ENCODE measurements at places on chromosomes 16 and 17.

DNA sequence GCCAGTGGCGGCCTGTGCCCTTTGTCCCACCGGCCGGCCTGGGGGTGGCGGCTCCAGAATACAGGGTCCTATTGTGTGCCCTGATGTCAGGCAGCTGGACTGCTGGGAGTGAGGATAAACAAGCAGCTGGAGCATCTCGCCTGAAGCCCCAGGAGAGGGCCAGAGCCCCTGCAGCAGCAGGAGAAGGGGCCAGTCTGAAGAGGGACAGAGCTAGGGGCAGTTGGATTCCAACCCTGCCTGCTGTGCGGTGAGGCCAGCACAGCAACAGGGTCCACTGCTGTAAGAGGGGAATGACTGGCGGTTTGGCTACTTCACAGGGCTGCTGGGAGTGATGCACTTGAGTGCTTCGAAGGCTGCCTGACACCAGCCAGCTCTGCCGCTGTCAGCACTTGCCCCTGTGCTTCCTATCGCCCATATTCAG lies 25.0 kb downstream of the RAB11FIP4 start:
- no peak for DNase-seq

DNA sequence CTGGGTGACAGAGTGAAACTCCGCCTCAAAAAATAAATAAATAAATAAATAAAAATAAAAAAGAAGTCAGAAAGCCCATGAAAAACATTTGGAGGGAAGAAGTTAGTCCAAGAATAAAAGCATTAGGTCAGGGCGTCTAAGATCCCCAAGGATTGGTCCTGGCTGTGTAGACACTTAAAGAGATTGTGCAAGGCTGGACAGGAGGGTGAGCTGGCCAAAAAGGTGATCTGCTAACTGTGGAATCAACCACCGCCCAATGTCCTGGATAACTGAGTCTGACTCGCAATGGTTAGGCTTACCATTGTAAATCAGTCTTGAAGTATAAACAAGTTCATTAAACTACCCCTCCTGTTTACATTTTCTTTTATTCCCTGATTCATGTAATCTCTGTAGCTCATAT lies 8.8 kb upstream of the ABCA8 start:
- no peak for DNase-seq

DNA sequence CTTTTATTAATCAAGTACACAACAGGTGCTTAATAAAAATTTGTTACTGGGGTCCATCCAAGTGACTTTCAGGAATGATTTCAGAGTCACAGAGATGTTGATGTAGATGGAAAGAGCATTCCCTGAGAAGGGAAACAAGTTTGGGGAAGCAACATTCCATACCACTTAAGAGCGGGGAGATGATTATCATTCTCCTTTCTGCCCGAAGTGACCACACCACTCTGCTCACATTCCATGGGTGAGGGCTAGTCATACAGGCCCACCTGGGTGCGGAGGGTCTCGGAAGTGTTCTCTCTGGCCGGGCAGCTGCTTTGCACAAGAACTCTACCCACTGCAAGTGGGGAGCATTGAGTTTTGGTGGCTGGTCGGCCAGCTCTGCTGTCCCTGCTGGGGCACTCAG lies 231.4 kb downstream of the SNX29 start:
- no peak for DNase-seq

DNA sequence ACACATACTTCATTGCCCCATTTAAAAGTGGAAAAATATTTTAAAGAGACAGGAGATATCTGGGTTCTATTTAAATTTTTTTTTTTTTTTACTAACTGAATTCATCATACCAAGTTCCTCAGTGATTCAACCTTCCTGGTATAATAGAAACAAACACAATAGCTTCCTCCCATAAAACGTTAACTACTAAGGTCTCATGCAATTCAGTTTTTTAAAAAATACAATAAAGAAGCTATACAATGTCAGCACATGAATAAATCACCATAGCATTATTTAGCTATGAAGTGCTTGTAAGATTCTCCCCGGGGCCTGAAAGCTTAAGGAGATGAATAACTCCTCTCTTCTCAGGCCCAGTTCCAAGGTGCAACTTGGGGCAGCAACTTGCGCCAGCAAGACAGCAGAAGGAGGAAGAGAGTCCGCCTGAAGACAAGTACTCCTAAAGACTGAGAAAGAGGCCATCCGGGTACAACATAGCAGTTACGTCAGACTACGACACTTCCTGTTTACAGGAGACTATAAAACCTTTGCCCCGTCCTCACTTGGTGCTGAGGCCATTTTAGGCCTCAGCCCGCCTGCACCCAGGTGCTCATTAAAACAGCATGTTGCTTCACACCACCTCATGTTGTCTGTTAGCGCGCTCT lies 81.5 kb downstream of the MYO1D start:
- no peak for DNase-seq

DNA sequence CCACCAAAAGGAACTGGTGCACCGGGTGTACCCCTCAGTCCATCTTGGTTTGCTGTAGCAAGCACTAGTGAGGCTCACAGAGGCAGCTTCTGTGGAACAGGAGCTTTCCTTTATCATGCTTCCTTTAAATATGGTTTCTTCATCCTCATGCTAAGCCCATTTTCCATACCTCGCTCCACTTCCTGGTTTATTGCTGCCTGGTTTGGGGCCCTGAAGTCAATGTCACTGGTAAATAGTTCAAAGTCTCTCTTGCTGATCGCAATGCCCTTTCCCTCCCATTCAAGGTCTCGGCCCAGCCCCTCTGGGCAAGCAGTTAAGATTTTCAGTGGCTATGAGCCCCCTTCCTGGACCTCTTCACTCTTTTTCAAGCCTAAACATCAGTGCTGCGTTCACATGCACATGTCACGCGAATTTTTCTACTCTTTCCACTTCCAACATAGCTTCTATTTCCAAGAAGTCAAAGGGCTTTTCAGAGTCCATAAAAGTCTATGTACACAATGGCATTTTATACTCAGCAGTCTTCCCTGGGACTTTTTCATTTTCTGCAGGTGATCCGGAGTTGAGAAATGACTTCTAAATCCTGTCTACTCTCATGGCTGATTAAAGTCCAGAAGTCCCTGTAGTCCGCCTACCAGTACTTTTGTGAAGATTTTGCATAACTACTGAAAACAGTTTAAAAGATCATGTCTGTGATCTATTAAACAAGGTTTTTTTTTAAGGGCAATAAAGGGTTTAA lies 323.8 kb upstream of the ZFHX3 start:
- no peak for DNase-seq

GRCh38 chr16:82133798-82134197 lies 36.2 kb downstream of the MPHOSPH6 start:
- no peak for DNase-seq

DNA sequence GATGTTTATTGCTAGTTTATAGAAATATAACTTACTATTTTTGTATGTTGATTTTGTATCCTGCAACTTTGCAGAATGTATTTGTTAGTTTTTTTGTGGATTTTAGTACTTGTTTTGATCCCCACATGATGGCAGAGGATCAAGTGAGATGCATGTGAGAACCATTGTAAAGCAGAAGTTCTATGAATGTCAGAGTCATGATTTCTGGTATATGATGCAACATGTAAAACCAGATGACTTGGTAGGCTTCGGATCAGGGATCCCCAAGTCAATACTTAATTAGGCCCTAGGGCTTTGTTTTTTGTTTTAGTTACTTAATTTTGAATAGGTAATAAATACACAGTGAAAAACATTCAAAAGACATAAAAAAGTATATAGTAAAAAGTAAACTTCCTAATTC lies 45.8 kb downstream of the ESRP2 start:
- no peak for DNase-seq

DNA sequence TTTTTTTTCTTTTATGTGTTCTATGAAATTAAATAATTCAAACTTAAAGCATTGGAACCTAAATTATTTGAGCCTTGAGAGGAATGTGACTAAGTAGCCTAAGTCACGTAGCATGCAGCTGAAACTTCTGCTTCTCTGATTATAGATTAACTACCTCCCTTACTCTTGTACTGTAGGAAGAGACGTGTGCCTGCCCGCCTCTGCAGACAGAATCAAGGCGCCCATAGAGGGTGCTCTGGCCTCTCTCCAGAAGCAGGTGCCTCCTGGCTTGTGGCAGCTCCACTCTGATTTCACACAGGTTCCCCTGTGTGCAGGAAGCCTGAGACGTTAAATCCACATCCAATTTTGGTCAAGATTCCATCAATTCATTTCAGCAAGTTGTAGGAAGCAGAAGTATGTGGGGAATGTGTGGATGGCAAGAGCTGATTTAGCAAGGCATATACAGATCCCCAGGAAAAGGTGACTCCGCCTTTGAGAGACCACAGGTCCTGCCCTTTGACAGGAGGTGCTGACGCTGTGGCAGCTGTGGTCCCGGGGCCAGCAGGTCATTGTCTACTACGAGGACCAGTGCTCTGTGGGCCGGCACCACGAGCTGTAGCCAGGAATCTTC lies 1418.8 kb downstream of the CDH11 start:
- no peak for DNase-seq

DNA sequence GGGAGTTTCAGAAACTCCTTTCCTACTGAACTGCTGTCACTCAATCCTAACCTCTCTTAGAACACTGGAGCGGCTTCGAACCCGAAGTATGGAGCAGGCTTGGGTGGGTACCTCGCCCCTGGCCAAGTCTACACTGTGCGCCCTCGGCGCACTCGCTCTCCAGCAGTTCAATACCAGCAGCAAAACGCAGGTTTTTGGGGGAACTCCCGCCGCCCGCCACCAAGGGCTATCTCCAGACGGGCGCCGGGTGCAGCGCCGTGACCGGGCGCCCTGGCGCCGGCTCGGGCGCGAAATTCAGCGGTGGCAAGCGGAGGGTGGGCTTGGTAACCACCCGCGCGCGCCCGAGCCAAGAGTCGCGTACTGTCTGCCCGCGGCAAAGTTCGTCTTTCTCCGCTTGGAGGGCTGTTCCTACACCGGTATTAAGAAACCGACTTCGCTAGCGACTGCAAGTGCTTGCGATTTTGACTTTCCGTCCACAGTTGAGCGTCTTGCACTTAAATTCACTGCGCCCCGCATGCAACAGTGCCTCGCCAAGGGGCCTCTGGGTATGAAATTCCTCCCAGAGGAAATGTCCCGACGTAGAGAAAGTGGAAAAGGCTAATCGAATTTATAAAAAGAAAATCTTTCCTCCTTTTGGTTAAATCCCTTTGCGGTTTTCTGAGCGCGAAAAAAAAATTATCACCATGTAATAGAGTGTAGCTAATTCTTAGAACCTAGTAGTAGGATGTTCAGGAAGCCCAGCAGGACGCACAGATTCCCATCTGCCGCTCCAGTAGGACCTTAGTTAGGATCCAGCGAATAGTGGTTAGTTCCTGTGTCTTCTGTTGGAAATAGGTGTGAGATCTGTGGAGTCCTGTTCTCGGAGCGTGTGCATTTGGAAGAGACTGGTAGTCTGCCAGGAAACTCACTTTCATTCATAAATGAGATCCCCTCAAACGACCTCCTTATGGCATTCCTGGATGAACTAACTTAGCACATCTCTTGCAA lies 5.0 kb upstream of the SALL1 start:
- DNase-seq = no peak

DNA sequence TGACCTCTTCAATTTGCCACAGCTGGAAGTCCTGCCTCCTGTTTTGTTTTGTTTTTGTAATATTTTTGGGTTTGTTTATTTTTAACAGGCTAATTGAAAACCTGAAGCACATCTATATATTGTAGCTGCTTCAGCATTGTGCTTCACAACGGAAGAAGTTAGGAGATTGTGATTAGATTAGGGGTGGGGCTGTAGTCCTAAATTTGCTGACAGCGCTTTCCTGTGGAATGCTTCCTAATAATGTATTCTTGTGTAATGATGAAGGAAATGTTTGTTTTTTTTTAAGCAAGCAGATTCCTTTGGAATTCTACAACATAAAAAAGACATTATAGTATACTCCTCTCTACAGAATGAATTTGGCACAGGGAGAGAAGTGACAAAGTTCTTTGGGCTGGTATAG lies 70.1 kb downstream of the NLK start:
- DNase-seq = no peak

- DNase-seq = no peak
Measured at GRCh38 chr17:47643116-47643515, 6.6 kb upstream of the KPNB1 start.

GRCh38 chr16:4640572-4641305 lies 16.1 kb downstream of the MGRN1 start:
- no peak for DNase-seq

- DNase-seq = no peak
Measured at GRCh38 chr16:67162506-67163163, 1.9 kb upstream of the HSF4 start.

DNA sequence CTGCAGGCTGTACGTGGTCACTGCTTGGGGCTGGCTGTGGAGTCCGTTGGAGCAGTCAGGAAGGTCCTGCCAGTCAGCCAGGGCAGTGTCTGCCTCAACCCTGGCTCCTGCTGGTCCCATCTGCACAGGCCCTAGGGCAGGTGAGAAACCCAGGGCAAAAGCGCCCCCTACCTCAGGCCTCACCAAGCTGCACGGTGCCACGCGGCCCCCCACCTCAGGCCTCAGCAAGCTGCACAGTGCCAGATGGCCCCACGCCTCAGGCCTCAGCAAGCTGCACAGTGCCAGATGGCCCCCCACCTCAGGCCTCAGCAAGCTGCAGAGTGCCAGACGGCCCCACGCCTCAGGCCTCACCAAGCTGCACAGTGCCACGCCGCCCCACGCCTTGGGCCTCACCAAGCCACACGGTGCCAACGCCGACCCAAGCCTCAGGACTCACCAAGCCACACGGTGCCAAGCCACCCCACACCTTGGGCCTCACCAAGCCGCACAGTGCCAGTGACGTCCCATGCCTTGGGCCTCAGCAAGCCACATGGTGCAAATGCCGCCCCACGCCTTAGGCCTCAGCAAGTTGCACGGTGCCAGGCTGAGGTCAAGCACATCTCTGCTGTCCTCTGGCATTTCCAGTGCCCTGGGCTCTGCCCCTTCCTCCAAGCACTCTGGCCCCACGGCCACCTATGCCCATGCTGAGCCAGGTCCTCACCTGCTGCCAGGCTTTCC lies 5.5 kb downstream of the TMEM204 start:
- no peak for DNase-seq

DNA sequence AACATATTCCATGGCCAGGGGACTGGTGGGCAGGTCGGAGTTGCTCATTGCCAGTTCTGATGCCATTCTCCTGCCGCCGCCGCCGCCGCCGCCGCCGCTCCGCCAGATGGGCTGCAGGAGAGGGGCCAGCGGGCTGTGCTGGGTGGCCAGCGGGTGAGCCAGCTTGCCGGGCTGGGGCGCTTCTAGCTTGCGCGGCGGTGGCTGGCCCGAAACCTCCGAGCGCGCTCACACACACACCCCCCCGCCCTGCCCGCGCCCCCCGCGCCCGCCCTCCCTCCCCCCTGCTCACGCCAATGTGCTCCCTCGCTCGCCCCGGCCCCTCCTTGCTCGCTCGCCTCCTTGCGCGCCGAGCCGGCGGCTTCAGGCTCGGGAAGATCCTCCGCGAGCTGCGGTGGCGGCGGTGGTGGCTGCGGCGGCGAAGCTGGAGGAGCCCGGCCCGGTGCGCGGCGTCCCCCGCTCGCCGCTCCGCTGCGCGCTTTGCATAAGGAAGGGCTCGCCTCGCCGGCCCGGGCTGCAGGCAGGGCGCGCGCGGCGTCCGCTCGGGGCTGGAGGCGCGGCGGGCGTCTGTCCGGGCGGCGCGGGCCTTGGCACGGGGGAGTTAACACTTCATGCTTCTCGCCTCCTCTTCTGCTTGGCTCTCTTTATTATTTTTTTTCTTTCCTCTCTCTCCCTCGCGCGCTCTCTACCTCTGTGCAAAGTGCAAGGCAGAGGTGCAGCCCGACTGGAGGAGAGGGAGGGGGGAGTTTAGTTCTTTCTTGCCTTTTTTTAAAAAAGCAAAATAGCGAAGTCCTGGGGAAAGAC lies 500 bp downstream of the MAF start:
- DNase-seq = peak; percentile 36

Data from H4 (cell line).